ENCODE measurements at places on chromosomes 2 and 18.

- peaks cover 11% of the 10 kb centered on the region for H3K4me1 ChIP-seq
- no peak overlapping the region for H3K4me3 ChIP-seq
- DNase-seq, result no peak
- H3K27ac ChIP-seq, result no peak overlapping the region
- H3K36me3 ChIP-seq, result no peaks in the 10 kb centered on the region
- H3K27me3 ChIP-seq, result no peaks in the 10 kb centered on the region
Measured at GRCh38 chr2:17541531-17541950, 1.0 kb downstream of the VSNL1 start.

GRCh38 chr2:137748533-137748932, 215.7 kb upstream of the HNMT start:
- no peak overlapping the region for H3K4me3 ChIP-seq
- no peak overlapping the region for H3K27ac ChIP-seq
- no peaks in the 10 kb centered on the region for H3K4me1 ChIP-seq
- no peaks in the 10 kb centered on the region for H3K27me3 ChIP-seq
- DNase-seq, result no peak
- no peaks in the 10 kb centered on the region for H3K36me3 ChIP-seq

- no peak overlapping the region for H3K4me3 ChIP-seq
- no peaks in the 10 kb centered on the region for H3K27me3 ChIP-seq
- H3K27ac ChIP-seq, result no peak overlapping the region
- H3K4me1 ChIP-seq, result no peaks in the 10 kb centered on the region
Measured at GRCh38 chr2:101442667-101443061, 32.2 kb downstream of the RFX8 start.

DNA sequence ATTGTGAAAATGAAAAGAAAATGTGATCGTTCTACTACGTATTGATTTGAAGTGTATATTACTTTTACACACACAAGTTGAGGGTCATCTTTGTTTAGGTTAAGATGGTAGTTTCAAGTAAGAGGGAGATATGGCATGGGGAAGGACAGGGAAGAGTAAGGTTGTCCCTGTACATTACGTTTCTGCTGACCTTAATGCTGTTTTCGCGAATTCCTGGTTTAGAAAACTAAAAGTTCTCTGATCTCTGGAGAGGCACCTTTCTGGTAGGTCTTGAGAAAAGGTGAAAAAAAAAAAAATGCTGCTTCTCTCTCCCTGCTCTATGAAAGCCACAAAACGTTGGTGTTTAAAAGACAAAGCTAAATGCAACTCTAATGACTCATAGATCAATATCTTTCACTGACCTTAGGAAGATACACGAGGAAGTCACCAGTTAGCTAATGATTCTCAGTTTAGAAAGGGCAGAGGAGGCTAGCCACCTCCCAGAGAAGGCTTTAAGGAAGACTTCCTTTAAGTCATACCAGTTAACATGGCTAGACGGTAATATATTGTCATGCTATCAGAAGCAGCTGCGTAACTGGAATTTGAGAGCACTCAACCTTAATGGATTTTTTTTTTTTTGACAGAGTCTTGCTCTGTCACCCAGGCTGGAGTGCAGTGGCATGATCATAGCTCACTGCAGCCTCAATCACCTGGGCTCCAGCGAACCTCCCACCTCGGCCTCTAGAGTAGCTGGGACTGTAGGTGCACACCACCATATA, 13.2 kb downstream of the TXNDC2 start:
- no peaks in the 10 kb centered on the region for H3K4me1 ChIP-seq
- peak overlapping the region; percentile 73 for H3K27ac ChIP-seq
- H3K27me3 ChIP-seq, result no peaks in the 10 kb centered on the region
- DNase-seq, result peak; percentile 80
- H3K4me3 ChIP-seq, result no peak overlapping the region

- H3K4me3 ChIP-seq, result no peak overlapping the region
- no peaks in the 10 kb centered on the region for H3K36me3 ChIP-seq
- H3K27ac ChIP-seq, result no peak overlapping the region
- no peak for DNase-seq
- no peaks in the 10 kb centered on the region for H3K27me3 ChIP-seq
- H3K4me1 ChIP-seq, result no peaks in the 10 kb centered on the region
Measured at GRCh38 chr2:195330513-195330956, 326.5 kb upstream of the SLC39A10 start.

DNA sequence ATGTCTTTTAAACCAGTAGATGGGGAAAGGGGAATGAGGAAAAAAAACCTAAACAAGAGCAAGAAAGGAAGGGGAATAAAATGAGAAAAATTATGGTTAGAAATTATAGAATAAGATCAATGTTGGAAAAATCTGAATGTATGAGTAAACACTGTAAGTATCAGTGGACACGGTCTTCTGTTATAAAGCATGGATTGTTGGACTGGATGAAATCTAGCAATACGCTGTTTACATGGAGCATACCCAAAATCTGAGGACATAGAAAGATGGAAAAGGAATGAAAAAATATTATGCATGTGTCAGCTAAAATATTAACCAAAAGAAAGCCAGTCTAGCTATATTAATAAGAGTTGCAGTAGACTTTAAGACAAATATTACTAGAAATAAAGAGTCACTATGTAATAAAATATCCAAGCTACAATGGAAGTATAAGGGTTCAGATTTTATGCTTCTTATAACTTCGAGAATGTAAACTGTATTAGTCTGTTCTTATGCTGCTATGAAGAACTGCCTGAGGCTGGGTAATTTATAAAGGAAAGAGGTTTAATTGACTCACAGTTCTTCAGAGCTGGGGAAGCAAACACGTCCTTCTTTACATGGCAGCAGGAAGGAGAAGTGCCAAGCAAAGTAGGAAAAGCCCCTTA, 32.4 kb downstream of the DDX1 start:
- no peaks in the 10 kb centered on the region for H3K27me3 ChIP-seq
- no peak overlapping the region for H3K4me3 ChIP-seq
- peaks cover 21% of the 10 kb centered on the region for H3K36me3 ChIP-seq
- H3K4me1 ChIP-seq, result no peaks in the 10 kb centered on the region

- H3K36me3 ChIP-seq, result no peaks in the 10 kb centered on the region
- no peak overlapping the region for H3K4me3 ChIP-seq
- no peaks in the 10 kb centered on the region for H3K27me3 ChIP-seq
- H3K27ac ChIP-seq, result no peak overlapping the region
- no peak for DNase-seq
Measured at GRCh38 chr2:40160751-40161218, 291.1 kb downstream of the SLC8A1 start.
